ENCODE measurements at places on chromosomes 1 and 21. TPM values are rescaled to one million over a fixed set of nuclear protein-coding genes. Genes with fewer than 3 reads are reported as not detected.

DNA sequence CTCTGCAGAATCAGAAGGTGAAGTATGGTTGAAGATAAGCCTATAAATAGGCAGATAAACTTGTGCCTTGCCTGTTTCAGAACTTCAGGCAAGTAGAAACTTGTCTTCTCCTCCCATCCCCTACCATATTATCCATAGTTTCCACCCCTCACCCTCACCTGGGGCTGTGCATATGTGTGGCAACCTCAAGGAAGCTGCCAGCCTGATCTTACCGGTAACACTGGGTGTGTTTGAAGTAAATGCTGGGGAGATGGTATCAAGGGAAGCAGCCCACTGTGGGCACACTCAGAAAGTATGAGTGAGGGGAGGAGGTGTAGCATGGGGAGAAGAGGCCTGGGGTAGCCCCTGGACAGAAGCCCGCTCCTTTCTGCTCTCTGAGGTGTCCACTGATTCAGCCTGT, 14.5 kb downstream of the VANGL2 start:
- DNase-seq = no peak

- DNase-seq = no peak
These were observed 170.3 kb upstream of the DMRTA2 start for GRCh38 chr1:50593515-50593914.

- DNase-seq = no peak
These were observed 17.2 kb upstream of the SLAMF6 start for GRCh38 chr1:160539990-160540858.

DNA sequence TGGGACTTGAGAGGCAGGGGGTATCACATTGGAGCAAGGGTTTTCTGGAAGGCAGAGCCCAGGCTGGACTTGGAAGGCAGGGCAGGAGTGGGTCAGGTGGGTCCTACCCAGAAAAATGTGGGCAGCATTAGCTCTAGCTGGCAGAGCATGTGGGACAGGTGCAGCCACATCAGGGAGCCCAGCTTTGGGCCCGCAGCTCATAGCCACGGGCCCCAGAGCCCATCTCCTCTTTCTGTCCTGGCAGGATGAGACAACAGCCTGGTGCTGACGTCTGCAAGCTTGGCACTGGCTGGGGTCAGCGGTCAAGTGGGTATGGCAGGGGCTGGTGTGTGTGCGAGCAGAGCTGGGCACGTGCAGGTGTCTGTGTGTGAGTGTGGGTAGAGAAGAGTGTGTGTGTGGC, 154.7 kb downstream of the GRIK3 start:
- DNase-seq = no peak

DNA sequence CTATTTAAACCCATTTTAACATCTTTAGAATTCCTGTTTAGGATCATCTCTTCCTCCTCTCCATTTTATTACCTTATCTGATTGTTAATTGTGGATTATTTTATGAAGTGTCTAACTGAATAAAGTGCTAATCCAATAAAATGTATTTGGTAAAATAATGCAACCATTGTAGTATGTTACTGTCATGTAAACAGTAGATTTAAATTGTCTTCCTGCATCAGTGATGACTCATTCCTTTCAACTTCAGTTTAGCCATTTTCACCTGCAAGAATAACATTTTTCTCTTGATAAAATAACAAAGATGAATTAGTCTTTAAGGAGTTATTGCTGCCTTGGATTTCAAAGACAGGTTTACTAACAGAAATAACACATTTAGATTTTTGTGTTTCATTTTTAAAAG, 5.4 kb downstream of the PPP2R5A start:
- DNase-seq = no peak

- DNase-seq = no peak
These were observed 254.9 kb upstream of the NRIP1 start for GRCh38 chr21:15319727-15320126.

DNA sequence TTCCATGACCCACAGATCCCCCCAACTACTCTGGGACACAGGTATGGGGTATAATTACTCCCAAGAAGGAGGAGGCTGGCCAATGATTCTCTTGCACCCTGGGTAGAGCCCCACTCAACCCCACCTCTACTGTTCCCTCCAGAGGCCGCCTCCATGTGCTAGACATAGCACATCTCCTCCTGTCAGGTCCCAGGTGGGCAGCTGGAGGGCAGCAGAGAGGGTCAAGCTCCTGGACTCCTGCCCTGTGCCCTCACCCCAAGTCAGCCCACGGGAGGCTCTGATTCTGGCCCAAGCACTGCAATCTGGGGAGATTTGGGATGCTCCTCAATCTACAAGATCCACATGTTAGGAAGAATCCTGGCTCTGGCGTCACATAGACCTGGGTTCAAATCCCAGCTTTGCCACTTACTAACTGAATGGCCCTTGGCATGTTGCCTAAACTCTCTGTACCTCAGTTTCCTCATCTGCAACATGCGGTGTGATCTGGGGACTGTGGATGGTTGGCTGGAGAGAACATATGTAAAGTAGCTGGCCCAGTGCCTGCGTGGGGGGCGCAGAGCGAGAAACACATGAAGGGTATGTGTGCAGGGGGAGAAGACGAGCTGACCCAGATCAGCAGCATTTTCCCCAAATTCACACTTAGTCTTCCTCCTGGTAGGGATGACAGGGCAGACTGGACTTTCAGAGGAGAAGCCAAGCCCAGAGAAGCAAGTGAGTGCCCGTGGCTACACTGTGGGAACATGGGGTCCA, 23.2 kb downstream of the TNNT2 start:
- no peak for DNase-seq

DNA sequence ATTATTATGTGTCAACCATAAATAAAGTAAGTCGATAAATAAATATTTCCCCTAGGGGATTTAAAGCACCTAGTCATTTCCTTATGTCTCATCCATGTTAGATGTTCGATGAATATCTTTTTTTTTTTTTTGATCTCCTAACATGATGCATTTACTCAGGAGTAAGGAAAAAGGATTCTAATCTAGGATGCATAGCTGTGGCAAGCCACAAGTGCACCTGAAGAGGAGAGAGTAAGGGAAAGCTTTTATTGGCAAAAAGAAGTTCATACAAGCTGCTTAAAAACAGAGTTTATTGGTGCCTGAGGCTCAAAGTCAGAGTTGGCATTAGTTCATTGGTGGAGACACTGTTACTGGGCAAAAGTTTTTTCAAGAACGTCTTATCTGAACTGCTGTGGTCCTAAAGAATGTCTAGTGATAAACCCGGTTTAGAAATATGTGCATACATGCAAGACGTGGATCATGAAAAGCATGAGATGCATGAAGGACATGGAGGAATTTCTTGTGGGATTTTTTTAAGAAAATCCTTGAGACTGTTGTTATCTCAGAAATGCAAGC, 51.7 kb downstream of the SWT1 start:
- no peak for DNase-seq

- DNase-seq = peak; percentile 96
These were observed 316.9 kb upstream of the ADGRL4 start for GRCh38 chr1:79323239-79324025.

DNA sequence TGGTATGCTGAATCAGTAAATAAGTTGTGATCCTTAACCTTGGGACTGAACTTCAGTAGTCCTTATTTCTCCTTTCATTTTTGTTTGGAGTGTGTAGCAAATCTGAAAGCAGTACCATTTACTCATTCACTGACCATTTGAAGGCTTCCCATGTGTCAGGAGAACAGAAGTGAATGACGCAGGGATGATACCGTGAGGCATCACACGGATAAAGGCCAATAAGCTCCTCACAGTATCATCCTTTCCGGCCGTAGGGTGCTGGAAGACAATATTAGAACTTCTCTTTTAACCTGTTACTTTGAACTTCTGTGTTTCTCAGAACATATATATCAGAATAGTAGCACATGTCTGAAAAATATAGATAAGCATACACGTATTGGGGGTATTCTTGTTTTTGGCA, 21.3 kb downstream of the BACH1 start:
- DNase-seq = no peak

DNA sequence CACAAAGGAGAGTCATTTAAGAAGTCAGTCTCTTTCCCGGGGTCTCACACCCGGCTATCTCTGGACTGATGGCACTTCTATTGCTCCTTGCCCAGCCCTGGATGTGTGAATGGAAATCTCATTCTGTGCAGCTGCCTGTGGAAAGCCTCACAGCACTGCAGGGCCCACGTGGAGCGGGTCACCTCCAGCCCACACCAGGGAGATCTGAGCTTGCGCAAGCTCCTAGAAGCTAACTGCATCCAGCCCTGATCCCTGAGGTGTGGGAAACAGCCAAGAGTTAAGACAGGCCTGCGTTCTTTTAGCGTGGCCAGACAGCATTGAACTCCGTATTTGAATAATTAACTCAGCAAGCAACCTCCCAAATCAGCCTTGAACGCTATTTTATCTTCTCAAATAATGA, 150.5 kb downstream of the LRIG2 start:
- no peak for DNase-seq

DNA sequence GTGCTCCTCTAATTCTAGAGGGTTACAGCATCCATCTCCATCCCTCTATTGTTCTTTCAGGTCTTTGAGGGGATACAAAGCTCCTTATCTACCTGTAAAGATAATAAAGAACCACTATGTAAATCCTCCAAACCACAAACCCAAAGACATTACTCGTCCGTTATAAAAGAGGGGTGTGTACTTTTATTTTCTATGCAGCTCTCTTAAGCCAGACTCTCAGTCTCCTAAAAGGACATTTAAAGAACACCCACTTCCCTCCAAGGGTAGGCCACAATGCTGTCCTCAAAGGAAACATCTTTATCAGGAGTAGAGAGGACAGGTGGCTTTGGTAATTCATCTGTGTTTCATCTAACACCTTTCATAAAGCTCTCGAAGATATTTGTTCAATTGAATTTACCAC, 67.9 kb upstream of the DYNLT5 start:
- no peak for DNase-seq

DNA sequence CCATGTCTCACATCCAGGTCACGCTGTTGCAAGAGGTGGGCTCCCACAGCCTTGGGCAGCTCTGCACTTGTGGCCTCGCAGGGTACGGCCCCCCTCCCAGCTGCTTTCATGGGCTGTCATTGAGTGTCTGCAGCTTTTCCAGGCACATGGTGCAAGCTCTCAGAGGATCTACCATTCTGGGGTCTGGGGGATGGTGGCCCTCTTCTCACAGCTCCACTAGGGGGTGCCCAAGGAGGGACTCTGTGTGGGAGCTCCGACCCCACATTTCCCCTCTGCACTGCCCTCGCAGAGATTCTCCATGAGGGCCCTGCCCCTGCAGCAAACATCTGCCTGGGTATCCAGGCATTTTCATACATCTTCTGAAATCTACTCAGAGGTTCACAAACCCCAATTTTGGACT, 219.4 kb downstream of the LRRC7 start:
- DNase-seq = no peak

DNA sequence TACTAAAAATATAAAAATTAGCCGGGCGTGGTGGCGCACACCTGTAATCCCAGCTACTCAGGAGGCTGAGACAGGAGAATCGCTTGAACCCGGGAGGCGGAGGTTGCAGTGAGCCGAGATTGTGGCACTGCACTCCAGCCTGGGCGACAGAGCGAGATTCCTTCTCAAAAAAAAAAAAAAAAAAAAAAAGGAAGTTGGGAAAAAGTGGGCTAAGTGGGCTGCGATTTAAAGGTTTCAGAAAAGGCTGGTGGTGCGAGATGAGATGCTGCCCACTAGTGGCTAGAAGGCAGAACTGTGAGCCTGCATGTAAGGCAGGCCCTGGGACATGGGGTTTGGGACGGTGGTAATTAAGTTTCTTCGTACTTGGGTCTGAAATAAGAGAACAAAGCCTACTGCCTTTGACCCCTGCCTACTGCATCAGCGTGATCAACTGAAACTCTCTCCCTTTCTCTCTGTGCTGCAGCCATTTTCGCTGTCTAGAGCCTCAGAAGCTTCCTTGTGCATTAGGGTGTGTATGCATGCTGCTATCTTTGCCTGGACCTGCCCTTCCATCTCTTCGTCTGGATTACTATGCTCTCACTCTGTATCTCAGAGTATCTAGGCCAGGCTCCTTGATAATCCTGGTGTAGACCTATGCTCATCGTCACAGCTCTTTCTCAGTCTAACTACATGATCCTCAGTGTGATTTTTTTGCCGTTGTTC, 12.4 kb downstream of the FMOD start:
- DNase-seq = no peak

- DNase-seq = no peak
These were observed 46.2 kb upstream of the BTG3 start for GRCh38 chr21:17658931-17659330.

- no peak for DNase-seq
These were observed 33.5 kb downstream of the XKR8 start for GRCh38 chr1:27993241-27993640.

DNA sequence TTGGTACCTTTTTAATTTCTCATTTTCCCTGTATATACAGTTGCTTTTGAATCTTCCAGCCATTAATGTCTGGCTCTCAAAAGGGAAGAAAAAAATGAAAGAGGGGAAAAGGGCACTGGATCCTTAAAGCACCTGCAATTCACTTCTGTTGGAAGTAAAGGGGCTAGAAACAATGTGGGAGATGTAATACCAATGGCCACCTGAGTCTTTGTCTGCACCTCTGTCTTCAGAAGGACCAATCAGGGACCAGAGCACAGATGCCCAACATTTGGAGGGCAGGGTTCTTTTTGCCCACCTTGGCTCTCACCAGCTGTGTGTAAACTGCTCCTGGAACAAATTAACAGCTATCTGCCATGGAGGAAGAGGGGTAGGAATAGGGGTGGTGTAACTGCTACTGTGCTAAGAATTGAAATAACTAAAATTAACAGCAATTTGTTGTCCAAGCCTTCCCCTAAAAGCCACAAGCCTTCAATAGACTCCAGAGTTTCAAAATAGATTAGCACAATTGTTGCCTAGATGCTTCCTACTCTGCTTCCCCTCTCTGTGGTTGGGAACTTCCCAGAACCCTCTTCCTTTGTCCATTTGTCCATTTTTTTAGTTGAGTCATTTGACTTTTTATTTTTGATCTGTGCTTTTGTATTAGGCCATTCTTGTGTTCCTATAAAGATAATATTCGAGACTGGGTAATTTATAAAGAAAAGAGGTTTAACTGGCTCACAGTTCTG, 11.5 kb upstream of the LRRC8B start:
- no peak for DNase-seq

DNA sequence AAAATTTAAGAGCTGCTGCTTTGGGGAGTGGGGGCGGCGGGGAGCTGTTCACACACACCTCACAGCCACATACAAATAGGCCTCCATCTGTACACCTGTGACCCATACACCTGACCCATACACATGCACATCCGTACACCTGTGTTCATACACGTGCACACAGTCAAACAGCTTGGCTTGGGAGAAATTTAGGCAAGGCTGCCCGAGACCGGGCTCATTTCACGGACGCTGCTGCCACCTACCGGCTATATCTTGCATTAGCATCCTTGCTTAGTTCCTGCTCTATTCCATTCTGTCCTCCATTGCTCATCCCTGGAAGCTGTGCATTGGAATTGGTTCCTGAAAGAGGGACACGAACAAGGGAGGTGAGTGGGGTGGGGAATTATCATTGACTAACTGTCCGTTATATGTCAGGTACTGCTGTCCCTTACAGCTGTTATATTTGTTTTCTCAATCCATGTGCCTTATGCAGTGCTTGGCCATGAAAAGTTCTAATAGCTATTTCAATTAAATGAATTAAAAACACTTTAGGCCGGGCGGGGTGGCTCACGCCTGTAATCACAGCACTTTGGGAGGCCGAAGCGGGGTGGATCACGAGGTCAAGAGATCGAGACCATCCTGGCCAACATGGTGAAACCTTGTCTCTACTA, 37.1 kb upstream of the EPB41 start:
- DNase-seq = peak; percentile 23

The SPRR2B gene
- not detected for polyA plus RNA-seq

The OR6K3 gene
- polyA plus RNA-seq = not detected

The RAP1GAP gene
- 0.14 TPM for polyA plus RNA-seq

The KPRP gene
- not detected for polyA plus RNA-seq

The BLACAT1 gene
- polyA plus RNA-seq = 0.06 TPM
